Myometrial cell (primary cell): ENCODE measurements at places on chromosomes 3 and 15. TPM values are rescaled to one million over a fixed set of nuclear protein-coding genes. Genes with fewer than 3 reads are reported as not detected.

KNG1 gene
- not detected in 2 replicates for total RNA-seq

GOLGA6L10 gene
- total RNA-seq: 0.29 and 1.8 TPM in 2 replicates

SMCO1 gene
- not detected in 2 replicates for total RNA-seq

FBXW12 gene
- not detected in 2 replicates for total RNA-seq

CHRM5 gene
- not detected in 2 replicates for total RNA-seq

PP2D1 gene
- total RNA-seq: not detected in 2 replicates

PPARG gene
- 19.9 and 30.5 TPM in 2 replicates for total RNA-seq

HES1 gene
- total RNA-seq: 0.18 TPM in 1 of 2 replicates, not detected in the other

SELENOK gene
- total RNA-seq: 30.1 and 42.4 TPM in 2 replicates

GCNT3 gene
- not detected in 2 replicates for total RNA-seq

TPRG1 gene
- 2.3 TPM in 1 of 2 replicates, not detected in the other for total RNA-seq

CELSR3 gene
- total RNA-seq: 0.86 and 1.4 TPM in 2 replicates

GRK7 gene
- total RNA-seq: under 0.01 TPM in 1 of 2 replicates, not detected in the other

FAM81A gene
- 0.29 and 1.2 TPM in 2 replicates for total RNA-seq

TRIM59 gene
- total RNA-seq: 26.8 and 35.1 TPM in 2 replicates

NECTIN3 gene
- total RNA-seq: 64.9 and 65.7 TPM in 2 replicates

CCDC39 gene
- not detected in 2 replicates for total RNA-seq

EOMES gene
- not detected in 2 replicates for total RNA-seq

C3orf70 gene
- 0.18 and 0.29 TPM in 2 replicates for total RNA-seq

PDZRN3 gene
- total RNA-seq: 3.5 and 6.4 TPM in 2 replicates

SCAANT1 gene
- not detected in 2 replicates for total RNA-seq

GADL1 gene
- total RNA-seq: not detected in 2 replicates

CFAP20DC gene
- total RNA-seq: 4.6 and 6.9 TPM in 2 replicates

PLA2G4E gene
- not detected in 2 replicates for total RNA-seq

CAMK2N2 gene
- not detected in 2 replicates for total RNA-seq

ZIC4 gene
- total RNA-seq: not detected in 2 replicates

SNTN gene
- total RNA-seq: not detected in 2 replicates

PLAAT1 gene
- not detected in 2 replicates for total RNA-seq

SGO1 gene
- 6.6 and 7.6 TPM in 2 replicates for total RNA-seq

LRRC28 gene
- total RNA-seq: 28.0 and 43.5 TPM in 2 replicates

ITIH1 gene
- total RNA-seq: not detected in 2 replicates

CHRNA3 gene
- not detected in 2 replicates for total RNA-seq

GP5 gene
- under 0.01 TPM in 2 replicates for total RNA-seq
